ENCODE measurements at places on chromosomes 4 and X.

DNA sequence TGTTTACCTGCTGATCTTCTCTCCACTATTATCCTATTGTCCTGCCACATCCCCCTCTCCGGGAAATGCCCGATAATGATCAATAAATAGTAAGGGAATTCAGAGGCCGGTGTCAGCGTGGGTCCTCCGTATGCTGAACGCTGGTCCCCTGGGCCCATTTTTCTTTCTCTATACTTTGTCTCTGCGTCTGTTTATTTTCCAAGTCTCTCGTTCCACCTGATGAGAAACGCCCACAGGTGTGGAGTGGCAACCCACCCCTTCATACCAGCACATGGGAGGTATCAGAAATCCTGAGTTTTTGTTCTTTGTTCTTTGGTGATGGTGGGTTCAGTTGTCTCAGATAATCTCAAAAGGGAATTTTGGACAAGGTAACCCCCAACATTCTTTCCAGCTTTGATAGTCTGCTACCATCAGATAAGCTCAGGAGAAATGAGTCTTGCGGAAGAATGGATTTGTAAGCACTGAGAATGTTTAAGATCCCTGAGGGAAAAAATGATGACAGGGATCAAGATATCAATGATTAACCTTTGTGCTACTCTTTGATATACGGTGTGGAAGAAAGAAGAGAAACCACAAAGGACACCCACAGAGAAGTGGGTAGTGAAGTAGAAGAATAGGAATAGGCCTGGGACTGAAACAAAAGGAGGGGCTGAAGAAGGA, 117.9 kb downstream of the CEP44 start:
- DNase-seq: no peak

DNA sequence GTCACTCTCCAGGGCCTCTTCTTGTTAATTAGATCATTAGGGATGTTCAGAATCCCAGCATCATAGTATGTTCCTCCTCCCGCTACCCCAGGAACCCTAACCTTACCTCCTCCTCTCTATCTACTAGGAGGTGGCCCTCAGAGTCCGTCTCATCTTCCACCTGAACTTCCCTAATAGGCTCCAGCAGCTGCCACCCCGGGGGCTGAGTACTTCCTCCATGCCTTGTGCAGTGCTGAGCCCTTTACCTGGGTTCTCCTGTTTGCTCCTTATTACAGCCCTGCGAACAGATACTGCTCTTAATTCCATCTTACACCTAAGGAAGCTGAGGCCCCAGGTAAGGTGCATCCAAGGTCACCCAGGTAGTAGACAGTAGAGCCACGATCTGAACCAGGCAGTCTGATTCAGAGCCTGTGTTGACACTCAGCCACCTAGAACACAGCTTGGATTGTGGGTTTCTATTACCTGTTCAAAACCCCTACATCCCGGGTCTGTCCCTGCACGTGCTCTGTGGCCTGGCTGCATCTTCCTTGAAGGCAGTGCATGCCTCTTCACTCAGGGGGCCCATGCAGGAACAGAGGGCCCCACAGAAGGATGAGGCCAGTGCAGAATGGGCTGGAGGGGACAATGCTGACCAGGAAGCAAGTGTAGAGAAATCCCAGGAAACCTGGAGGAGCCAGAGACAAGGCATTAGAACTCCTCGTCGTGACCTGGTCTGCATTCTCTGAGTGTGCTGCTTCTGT, 51.4 kb upstream of the MSANTD1 start:
- no peak for DNase-seq

DNA sequence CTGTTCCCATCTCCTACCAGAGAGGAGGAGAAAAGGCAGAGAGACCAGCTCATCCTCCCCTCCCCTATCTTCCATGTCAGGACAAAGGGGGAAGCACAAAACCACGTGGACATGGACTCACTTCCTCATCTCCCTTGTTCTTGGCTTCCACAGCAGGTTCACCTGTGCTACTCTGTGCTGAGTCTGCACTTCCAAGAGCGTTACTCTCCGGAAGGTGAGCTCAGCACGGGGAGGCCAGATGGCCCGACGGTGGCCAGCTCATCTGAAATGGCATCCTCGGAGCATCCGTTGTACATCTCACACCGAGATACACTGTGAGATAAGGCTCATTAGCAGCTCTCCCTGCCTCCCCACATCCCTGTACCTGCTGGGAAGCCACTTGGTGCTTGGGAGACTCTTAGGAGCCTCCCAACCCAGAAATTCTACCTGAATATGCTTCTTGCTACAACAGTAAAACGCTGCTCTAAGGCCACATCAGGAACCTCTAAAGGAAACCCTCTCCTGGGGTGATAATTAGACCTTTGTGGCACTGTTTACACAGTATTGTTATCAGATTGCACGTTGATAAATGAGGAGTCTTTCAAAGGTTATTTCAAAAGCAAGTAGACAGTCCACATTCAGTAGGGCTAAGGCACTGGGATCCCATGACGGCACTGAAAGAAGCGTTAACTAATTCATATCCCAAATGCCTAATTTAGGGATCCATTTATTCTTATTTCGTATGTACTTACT, 19.4 kb downstream of the LGI2 start:
- DNase-seq: no peak

GRCh38 chr4:10688846-10689245, 4.3 kb upstream of the CLNK start:
- DNase-seq: no peak

DNA sequence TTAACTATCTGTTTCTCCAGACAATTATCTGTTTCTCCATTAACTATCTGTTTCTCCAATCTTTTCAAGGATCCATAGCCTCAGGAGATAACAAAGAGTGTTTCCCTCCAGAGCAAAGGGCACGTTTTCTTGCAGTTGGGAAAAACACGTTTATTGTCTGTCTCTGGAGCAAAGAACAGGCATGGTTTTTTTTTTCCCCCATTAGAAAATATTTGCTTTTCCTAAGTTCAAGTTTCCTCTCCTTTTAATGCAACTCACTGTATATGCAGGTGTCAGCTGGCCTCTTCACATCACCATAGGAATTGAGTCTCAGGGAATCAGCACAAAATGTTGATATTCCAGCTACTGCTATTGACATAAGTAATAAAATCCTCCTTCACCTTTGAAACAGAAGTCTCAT, 984.4 kb downstream of the RAB28 start:
- DNase-seq: no peak

DNA sequence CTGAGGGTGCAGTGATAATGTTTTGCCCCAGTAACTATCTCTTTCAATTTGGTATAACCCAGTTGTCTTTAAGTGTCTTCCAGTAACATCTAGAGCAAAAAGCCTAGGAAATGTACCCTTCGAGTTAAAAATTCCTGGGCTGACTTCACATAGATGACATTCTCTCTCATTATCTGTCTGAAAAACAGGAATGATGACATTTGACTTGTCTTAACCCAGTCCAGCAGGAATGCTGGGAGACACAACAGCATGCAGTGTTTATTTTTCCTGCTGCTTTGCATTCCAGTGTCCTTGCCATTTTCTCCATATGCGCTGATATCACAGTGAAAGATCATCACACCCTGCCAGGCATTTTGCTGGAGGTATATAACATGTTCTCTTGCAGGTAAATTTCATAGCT, 130.0 kb downstream of the SOWAHB start:
- no peak for DNase-seq
